ENCODE measurements at places on chromosomes 13 and 19. TPM values are rescaled to one million over a fixed set of nuclear protein-coding genes. Genes with fewer than 3 reads are reported as not detected.

- no peak for DNase-seq
These were observed 14.3 kb downstream of the FARP1 start for GRCh38 chr13:98157188-98157587.

DNA sequence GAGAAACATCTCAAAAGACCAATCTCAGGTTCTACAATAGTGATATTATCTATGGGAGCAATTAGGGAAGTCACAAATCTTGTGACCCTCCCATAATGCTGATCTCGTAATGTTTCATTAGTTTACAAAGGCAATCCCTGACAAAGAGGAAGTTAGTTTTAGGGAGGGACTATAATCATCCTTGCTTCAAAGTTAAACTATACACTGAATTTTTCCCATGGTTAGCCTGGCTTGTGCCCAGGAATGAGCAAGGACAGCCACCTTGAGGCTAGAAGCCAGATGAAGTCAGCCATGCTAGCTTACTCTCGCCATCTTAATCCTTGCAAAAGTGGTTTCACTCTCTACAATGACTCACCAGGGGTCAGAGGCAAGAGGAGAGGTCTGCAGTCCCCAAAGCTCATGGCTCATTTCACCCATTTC is 5.4 kb downstream of the CEACAM3 start:
- DNase-seq: no peak

DNA sequence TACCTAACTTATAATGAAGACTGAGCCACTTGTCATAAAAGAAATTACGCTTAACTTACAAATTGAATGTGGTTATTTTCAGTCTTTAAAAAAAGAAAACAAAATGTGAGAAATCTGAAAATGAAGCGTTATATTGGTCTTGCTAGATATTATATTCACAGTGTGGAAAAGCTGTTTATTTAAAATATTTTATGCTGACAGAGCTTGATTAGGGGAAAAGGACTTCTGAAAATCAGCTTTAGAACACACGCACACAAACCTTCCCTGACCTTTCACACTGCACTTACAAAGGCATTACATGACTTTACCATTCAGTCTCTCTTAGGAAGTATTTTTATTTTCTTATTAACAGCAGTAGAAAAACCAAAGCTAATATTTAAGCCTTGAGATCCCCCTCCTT is 461.5 kb downstream of the DIAPH3 start:
- DNase-seq: no peak

DNA sequence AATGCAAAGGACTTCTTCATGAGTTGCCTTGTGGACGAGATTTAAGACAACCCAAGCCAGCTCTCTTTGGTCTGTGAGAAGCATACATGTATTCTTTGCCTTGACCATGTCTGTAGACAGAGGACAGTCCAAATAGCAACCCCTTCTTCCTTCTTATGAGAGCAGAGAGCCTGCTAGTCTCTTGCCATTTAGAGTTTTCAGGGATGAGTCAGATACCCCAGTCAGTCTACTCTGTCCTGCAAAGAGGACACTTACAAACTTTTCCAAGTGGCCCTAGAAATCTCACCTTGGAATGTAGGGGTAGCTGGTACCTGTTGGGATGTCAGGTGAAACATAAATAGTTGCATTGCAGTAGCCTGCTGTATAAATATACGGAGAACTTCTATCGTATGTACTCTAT is 36.7 kb downstream of the DNAJC3 start:
- DNase-seq: no peak

DNA sequence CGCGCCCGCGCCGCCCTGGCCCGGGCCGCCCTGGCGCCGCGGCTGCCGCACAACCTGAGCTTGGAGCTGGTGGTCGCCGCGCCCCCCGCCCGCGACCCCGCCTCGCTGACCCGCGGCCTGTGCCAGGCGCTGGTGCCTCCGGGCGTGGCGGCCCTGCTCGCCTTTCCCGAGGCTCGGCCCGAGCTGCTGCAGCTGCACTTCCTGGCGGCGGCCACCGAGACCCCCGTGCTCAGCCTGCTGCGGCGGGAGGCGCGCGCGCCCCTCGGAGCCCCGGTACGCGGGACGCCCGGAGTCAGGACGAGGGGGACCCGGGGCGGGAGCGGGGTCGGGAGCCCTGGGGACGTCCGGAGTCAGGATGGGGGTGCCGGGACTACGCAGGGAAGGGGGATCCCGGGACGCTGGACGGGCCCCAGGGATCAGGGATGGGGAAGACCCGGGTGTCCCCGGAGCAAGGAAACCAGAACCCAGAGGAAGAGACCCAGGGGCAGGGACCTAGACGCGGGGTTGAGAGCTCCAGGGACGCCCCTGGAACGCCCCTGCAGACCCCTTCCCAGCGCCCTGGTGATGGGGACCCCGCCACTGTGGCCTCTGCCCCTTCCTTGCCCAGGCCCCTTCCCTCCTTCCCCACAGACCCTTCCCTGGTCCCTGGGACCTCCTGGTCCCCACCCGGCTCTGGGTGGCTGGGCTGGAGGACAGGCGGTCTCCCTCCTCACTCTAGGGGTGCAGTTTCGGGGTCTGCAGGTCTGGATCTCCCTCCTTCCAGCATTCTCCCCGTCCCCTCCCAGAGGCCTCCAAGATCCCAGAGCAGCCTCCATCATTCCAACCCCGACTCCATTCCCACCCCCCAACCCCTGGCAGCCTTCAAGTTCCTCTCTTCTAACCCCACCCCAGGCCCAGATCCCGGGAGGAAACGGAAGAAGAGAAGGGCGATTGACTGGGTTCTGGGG is 645 bp downstream of the GRIN3B start:
- no peak for DNase-seq

ZNF382 gene
- 11.3 TPM for total RNA-seq

ZBTB45 gene
- total RNA-seq: 6.9 TPM

TPTE2 gene
- total RNA-seq: not detected

LYPD3 gene
- not detected for total RNA-seq
